NCI-H1048 (cell line): ENCODE measurements at places on chromosomes 3 and 15.

GRCh38 chr15:39247574-39247973 is 333.3 kb upstream of the THBS1 start:
- no peak for DNase-seq

DNA sequence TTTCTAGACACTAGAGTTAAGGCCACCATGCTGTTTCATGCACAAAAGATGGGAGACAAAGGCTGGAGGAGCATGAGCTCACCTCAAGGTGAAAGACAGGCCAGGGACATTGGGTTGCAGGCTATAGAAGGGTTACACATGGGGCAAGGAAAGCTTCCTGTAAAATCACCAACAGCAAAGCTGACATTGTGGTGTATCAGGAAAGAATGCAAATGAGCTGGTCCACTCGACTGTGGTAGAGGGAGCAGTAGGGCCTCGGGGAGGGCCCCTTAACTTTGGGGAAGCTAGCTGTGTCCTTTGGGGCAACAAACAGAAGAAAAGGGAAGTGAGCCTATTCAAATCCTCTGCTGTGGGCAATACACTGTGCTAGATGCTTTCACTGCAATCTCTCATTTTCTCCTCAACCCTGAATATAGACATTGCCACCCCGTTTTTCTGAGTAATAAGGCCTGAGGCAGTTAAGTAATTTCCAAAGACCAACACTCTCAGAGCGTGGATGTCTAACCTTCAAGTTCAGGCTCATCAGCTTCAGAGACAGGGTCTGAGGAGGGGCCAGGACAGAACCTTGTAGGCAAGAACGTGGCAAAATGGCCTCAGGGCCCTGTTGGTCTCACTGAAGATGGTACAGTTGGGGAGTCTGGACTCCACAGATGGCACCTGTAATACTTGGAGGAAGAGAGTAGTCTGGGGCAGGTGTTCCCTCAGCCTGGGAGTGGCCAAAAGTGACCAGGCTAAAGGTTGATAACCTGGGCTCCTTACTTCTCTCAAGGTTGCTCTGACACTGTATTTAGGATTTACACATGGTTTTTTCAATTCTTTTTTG is 24.1 kb downstream of the CX3CR1 start:
- no peak for DNase-seq

- DNase-seq = no peak
Observed at GRCh38 chr15:50257332-50257731, 8.2 kb downstream of the HDC start.

DNA sequence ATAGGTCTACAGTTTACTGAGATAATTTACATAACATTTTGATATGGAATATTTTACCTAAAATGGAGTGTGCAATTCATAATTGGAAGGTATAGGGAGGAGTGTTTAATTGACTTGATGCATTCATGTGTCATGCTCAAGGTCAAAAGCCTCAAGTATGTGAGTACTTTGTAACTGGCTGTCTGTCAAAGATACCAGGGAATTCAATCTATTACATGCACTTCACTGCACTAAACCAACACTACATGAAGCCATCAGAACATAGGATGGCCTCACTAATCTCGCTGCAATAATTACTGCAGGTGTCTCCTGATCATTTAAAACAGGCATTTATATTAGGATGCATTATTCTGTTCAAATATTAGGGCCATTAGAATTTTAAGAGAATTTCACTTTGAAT is 367.2 kb downstream of the CNTN4 start:
- no peak for DNase-seq

GRCh38 chr3:77459926-77460325 is 420.0 kb downstream of the ROBO2 start:
- no peak for DNase-seq

DNA sequence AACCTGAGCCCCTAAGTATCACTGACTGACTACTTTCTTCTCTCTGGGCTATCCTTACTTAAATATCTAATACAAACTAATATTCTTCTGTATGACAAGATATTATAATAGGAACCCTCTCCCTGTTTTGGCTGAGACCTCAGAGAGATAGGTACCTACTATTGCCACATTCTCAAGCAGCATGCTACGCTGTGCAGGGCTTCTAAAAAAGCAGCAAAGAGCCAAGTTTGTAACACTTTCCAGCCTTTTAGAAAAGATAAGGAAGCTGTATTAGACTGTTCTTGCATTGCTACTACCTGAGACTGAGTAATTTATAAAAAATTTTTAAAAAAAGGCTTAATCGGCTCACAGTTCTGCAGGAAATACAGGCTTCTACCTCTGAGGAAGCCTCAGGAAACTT is 126.8 kb upstream of the ABI3BP start:
- DNase-seq = no peak

DNA sequence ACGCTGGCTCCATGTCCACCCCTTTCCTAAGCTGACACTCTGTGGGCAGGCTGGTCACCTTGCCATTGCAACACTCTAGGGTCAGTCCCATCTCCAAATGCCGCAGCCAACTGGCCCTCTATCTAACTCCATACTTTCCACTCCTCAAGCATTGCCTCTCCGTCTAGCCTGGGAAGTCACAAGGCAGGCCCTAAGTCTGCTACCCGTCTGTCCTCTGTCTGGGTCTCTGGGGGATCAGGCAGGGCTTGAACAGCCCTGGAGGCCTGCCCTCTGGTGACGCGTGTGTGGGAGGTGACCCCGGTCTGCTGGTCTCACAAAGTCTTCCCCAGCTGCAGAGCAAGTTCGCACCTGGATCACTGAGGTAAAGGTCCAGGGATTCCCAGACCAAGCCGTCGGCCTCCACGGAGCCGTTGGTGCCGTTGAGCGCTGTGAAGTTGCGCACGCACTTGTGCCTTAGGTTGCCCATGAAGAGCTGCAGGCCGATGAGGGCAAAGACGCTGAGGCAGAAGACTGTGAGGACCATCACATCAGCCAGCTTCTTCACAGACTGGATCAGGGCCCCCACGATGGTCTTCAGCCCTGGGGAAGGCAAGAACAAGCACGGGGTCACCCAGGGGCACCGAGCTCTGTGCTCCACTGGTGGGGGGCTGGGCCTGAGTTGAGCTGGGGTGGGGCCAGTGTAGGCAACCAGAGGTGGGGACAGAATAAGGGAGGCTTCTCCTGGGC is 39.9 kb downstream of the SCN5A start:
- no peak for DNase-seq

- DNase-seq = no peak
Observed at GRCh38 chr3:87088430-87088992, 97.6 kb upstream of the VGLL3 start.

DNA sequence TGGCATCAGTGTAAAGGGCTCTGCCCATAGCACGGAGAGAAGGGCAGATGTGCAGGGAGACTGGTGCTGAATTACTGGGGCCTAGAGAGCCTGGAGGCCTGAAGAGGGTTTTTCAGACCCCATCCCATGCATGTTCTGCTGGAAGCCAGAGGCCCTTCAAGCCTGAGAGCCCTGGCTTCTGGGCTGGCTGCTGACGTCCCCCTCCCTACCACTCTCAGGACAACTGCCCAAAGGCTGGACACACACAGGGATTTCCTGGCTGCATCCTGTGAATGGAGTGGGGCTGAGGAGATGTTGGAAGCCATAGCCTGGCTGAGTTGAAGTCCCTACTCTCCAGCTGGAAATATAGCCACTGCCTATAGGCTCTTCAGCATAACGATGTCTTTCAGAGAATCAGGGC is 16.9 kb upstream of the DOCK3 start:
- no peak for DNase-seq

- DNase-seq = no peak
Observed at GRCh38 chr15:84111575-84111974, 124.0 kb upstream of the GOLGA6L4 start.

DNA sequence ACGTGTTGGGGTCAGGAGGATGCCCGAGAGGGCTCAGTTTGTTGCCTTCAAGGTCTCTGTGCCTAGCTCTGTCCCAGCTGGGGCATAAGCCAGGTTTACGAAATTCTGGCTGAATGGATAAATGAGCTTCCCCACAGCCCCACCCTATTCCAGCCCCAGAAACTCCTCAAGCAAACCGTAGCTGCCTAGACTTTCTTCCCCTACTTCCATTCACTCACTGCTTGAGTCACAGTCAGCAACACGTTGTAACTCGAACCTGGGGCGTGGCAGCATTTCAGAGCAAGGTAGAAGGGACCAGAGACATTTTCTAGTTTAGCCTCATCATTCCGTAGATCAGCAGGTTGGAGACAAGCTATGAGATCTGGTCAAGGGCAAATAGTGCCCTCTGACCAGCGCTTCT is 24.2 kb downstream of the NMNAT3 start:
- no peak for DNase-seq

- DNase-seq = no peak
Observed at GRCh38 chr15:101406036-101406435, 83.5 kb downstream of the PCSK6 start.

DNA sequence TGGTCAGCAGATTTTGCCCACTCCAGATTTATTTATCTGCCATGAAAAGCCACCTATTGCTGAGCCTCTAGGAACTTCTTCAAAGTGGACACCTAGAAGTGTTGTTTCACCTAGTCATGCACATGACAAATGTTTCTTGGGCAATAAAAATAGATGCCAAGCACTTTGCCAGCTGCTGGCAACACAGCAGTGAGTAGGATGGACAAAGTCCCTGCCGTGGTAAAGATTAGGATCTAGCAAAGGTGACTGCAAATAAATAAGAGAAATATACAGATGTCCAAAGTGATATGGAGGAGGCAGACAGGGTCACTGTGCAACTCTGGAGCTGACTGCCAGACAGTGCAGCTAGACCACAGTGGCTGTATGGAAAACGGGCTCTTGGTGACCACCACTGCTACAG is 137.9 kb downstream of the SUCLG2 start:
- DNase-seq = no peak

- no peak for DNase-seq
Observed at GRCh38 chr3:112411425-112411824, 78.5 kb downstream of the CD200 start.

DNA sequence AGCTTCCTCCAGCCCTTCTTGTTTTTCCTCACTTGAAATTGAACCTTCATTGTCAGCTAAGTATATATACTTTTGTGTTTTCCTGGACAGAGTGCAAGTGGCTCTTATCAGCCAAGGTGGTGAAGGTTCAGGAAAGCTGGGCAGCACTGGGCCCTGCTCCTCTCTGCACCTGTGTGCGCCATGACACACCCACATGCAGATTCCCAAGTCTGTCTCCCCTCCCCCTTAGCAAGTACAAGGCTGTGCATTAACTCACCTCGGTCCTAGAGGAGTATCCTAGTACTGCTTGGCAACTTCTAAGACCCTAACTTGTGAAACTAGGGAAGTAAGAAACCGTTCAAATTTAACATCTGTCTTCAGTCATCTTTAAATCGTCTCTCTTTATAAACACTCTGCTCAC is 85.8 kb downstream of the SLC49A4 start:
- no peak for DNase-seq

DNA sequence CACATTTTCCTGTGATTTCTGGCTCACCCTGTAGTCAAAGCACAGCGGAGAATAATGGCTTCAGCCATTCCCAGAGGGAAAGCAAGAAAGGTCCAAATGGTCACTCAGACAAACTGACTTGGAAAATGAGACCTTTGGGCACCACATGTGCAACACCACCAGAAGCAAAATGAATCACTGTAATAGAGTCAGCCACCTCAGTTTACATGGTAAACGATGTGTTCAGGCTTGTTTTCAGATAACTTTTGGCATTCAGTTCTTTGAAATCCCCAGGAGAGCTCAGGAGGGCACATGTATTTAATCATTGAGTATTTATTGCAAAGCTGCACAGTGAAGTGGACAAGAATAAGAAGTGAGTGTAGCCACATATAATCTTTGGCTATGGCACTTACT is 38.4 kb upstream of the ALCAM start:
- no peak for DNase-seq

GRCh38 chr15:28985691-28986090 is 99.9 kb downstream of the APBA2 start:
- no peak for DNase-seq

- no peak for DNase-seq
Observed at GRCh38 chr3:172464306-172464705, 16.1 kb upstream of the GHSR start.

DNA sequence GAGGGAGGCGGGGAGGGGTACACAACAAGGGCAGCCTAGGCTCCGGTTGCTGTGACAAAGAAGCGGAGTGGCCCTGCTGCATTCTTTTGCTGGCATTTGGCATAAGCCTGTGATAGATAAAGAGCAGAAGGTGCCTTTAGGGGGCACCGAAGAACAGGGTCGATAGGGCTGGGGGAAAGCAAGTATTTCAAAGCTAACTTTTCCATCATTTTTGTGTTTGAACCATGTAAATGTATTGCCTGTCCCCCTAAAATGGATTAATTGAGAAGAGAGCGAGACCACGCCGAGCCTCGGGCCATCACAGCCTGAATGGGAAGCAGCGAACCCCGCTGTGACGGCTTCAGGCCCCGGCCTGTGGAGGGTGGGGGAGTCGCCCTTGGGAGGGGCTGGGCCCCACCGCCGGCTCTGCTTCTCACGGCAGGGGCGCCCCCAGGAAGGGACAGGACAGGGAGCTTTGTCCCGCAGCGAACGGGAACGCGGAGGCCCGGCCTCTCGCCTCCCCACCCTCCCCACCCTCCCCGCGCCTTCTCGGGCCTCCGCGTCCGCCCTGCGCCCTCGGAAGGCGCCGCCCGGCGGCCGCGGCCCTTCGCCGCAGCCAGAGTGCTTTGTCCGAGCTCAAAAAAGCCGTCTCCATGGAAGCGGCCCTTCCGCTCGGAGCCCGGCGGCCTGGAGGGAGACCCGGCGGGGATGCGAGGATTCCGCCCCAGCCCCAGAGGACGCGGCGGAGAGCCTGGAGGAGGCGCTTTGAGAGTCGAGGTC is 32.4 kb upstream of the ALDH1L1 start:
- DNase-seq = no peak

GRCh38 chr3:117145677-117146076 is 436.1 kb downstream of the TUSC7 start:
- no peak for DNase-seq

- no peak for DNase-seq
Observed at GRCh38 chr3:194475978-194476377, 10.8 kb downstream of the ATP13A3 start.

GRCh38 chr15:89822611-89822950 is 7.9 kb upstream of the ANPEP start:
- DNase-seq = no peak

- no peak for DNase-seq
Observed at GRCh38 chr3:12325586-12326515, 37.0 kb downstream of the PPARG start.

GRCh38 chr3:32412887-32413286 is 21.2 kb downstream of the CMTM7 start:
- DNase-seq = no peak

DNA sequence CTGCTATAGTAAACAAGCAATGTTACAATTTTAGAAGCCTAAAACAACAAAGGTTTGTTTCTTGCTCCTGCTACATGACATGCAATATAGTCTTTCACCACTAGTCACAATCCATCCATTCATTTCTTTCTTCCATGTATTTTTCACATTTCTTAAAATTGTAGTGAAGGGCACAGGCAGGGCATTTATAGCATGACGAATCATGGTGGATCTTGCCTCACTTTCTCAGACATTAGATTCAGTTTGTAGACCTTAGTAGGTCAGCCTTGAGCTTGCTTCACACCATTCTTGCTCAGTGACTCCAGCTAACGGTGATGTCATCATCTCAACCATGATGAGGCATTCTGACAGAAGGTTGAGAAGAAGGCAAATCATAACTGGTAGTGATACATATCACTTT is 546.8 kb downstream of the TBL1XR1 start:
- DNase-seq = no peak
